Subcutaneous adipose tissue (tissue), 4 donors: ENCODE measurements at places on chromosomes 5 and 9. TPM values are rescaled to one million over a fixed set of nuclear protein-coding genes. Genes with fewer than 3 reads are reported as not detected.

Gene CTNND2
- total RNA-seq: 8.3 TPM

Gene MYORG
- total RNA-seq: 15.7 TPM

Gene DOK3
- total RNA-seq: 10.3 TPM

Gene PCDHGB6
- total RNA-seq: 6.4 TPM

Gene GABBR2
- total RNA-seq: not detected

Gene SELENOP
- 602 TPM for total RNA-seq

Gene ZSWIM6
- 14.0 TPM for total RNA-seq

Gene CLTA
- 207 TPM for total RNA-seq

Gene ZBTB34
- total RNA-seq: 19.7 TPM

Gene CA9
- total RNA-seq: not detected

Gene MYOZ3
- not detected for total RNA-seq

Gene UTP15
- 59.5 TPM for total RNA-seq

Gene DMRT1
- not detected for total RNA-seq
